ENCODE measurements at places on chromosomes 16 and 17.

GRCh38 chr17:51768706-51769105 lies 389.8 kb downstream of the CA10 start:
- no peak for DNase-seq

DNA sequence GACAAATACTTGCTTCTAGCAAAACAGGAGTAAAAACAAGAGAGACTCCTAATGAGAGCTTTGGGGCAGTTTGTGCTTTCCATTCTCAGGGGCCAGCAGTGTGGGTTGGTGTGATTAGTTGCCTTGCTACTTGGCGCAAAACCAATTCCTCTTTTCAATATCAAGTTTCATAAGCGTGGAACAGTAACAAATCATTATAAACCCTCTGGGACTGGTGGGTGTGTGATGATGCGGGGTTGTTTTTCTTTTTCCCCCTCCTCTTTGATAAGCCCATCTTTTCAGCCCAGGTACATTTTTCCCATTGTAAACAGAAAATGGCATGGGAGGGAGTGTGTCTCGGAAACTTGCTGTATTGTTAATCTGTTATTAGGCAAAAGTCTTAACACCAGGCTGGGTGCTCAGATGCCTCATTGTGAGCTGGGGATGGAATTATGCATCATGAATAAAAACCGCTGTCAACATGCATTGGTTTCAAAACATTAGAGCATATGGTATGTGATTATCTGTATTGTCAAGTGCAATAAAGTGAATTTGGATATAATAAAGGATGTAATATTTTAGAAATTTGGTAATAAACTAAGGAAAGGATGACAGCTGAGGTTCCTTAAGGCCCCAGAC lies 166.4 kb downstream of the CCDC182 start:
- DNase-seq: no peak

DNA sequence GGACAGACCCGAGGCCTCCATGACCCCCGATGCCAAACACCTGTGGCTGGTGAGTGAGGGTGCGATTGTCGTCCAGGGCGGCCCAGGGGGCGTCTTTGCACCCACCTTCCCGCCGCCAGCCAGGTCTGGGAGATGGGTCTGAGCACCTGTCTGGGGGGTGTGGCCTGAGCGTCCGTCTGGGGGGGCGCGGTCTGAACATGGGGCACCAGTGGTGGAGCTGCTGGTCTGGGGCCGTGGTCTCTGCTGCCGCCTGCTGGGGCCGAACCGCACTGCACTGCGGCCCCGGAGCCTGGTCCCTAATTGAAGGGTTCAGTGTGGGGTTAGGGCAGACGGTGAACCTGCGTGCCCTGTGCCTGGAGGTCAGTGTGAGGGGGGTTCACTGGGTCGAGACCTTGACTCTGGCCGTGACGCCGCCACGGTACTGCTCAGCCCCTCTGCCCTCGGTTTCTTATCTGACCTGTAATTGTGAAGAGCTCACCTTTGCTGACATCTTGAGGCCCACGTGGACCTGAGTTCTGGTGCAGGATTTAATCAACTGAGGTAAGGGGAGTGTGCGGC lies 12.6 kb upstream of the TCF25 start:
- peak; percentile 55 for DNase-seq

DNA sequence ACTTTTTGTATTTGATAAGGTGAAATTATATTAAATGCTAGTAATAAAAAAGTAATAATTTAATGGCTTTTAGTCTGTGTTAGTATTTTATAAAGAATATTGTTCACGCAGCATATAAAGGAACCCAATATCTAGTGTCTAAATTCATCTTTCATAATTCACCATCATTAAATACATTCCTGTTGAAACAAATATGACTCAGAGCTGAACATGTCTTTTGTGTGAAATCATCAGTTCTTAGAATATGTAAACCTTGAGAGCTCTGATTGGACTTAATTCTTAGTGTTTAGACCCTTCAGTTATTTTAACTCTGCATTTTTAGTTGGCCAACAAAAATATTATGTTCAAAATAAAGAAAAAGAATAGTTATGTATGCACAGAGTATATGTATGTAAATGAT lies 71.8 kb downstream of the ABHD15 start:
- no peak for DNase-seq

- DNase-seq: no peak
These were observed 72.2 kb upstream of the CREBBP start for GRCh38 chr16:3952737-3953131.

DNA sequence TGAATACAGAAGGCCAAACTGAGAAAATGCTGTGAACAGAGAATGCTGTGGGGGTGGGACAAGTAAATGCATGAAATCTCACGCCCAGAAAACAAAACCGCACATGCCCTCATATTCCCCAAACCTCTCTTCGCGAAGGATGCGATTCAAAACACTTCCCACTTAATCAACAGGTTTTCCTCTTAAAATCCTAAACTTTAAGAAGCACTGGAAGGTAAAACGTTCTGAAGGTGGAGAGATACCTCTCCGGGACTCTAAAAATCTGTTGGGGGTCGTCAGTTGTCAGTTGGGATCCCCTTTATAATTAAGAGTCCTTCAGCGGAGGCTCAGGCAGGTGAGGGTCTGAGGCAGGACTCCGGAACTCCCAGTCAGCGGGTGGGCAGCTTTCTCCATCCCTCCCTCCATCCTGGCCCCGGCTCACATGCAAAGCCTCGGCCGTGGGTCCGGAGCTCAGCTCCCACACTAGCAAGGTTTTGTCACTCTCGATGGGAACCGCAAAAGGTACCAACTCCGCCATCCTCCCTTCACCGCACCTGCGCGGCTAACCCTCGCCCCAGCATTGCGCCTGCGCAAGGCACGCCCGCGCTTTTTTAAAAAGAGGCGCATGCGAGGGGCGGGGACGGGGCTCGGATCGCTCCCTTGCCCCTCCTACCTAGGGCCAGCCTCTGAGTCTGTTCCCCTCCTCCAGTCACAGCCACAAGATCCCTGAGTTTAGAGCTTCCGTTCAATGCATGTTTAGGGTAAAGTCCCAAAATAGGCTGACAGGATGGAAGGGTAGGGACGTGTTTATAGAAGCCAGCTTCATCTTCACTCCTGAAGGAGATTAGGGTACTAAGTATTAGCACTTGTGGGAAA lies at the start of gene RDM1:
TSS of gene RDM1 (minus strand) at position 563 of the 855 bp plus-strand sequence. CDS start at position 517, 46 bp downstream.
- peak; percentile 9 for DNase-seq

DNA sequence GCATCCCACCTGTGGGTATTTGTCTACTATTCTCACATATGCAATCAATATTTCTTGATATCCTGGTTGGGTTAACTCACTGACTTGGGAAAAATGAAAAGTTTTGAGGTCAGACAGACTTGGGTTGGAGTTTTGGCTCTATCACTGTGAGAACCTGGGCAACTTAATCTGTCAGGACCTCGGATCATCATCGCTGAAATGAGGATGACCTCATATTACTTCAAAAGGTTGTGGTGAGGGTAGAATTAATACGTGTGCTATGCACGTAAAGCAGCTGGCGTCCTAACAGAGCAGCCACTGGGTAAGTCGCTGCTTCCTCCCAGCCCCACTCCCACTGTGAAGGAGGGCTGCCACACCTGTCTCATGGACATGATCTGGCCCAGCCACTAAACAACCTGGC lies 57.3 kb downstream of the COG7 start:
- DNase-seq: no peak

GRCh38 chr17:50690887-50691549 lies 16.7 kb downstream of the ANKRD40 start:
- no peak for DNase-seq
